ENCODE measurements at places on chromosomes 11 and 22.

- DNase-seq: no peak
These were observed 275.4 kb upstream of the MPPED2 start for GRCh38 chr11:30861531-30861930.

DNA sequence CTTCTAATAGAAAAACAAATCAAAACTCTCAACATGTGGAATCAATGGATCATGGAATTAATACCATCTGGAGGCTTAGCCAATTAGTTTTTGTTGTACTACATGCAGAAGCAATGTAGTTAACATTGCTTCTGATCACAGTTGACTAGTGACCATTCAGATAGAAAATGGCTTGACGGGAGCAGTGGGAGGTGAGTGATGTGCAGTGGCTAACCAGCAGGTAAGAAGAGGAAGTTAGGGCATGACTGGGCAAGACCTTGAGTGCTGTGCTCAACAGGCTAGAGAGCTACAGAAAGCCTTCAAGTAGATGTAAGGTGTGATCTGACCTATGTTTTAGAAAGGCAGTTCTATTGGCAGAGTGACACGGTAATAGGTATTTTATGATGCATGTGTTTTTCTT is 60.7 kb upstream of the ALKBH3 start:
- no peak for DNase-seq

DNA sequence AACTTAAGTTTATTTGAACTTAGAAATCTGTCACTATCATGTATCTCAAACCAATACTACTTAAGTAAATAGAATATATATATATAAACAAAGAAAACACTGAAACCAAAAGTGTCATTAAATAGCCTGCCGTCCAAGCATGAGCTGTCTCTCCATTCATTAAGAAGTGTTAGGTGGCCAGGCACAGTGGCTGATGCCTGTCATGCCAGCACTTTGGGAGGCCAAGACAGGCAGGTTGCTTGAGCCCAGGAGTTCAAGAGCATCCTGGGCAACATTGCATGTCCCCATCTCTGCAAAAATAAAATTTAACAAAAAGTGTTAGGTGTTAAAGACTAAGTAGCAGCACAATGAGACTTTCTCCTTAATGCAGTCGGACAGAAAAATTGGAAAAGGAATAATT is 14.0 kb downstream of the CD6 start:
- no peak for DNase-seq

DNA sequence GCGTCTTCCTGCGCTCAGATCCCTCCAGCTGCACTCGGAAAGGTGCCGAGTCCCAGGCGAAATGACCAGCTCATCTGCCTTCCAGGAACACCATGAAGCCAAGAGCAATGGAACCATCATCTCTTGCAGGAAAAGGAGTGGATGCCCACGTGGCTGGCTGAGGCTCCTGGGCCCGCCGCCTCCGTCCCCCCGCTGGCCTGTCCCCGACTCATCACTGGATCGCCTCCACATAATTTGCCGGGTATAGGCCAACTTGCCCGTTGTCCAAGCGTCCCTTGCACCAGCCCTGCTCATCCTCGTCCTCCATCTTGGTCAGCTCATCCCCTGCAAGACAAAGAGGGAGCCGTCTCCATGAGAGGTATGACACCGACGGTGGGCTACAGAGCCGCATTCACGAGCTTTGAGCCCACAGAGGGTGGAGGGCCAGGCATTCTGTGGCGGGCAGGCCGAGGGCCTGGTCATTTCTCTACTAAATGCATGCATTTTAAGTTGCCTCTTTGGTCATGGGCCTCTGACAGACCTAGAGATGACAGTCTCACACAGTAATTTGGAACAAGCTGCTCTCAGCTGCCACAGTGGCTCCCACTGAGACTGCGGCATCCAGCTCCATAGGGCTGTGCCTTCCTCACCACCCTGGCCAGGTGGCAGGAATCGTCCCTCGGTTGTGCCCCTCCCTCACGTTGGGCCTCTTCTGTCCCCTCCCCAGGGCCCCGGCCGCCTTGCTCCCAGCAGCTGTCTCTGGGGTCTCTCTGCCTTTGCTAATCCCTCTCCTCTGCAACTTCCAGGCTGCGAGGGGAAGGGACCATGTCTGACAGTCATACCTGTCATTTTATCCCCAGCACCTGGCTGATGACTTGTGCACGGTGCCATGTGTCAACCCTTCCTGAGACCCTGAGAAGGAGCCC is 14.3 kb upstream of the ARFGAP3 start:
- no peak for DNase-seq

- DNase-seq: no peak
These were observed 21.4 kb downstream of the CD44 start for GRCh38 chr11:35160246-35160824.

DNA sequence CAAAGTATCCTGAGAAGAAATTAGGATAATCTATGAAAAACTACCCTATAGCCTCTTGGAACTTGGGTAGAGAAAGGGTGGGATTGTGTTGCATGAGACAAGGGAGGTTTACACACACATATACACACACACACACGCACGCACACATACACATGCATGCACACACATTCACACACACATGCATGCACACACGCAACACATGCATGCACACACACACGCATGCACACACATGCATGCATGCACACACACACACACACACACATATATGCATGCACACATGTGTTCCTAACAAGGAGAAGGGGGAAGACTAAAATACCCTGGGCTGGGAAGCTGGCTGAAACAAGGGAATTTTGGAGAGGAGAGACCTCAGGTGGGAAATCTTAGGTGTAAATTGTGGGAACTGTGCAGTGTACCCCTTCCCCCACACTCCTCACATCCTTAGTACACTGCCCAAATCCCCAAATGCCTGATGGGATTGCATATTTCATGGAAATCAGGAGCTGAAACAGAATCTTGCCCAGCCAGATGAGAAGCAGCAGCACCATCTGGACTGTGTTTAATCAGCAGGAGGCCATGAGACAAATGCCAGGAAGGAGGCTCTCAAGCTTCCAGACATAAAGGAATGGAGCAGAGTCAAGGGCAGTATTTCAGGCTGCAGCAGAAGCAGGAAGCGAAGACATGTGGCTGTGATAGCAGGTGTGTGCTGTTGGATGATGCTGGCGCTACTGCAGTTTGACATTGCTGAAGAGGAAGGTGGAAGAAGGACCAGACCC is 14.6 kb upstream of the POLD3 start:
- DNase-seq: peak; percentile 36

DNA sequence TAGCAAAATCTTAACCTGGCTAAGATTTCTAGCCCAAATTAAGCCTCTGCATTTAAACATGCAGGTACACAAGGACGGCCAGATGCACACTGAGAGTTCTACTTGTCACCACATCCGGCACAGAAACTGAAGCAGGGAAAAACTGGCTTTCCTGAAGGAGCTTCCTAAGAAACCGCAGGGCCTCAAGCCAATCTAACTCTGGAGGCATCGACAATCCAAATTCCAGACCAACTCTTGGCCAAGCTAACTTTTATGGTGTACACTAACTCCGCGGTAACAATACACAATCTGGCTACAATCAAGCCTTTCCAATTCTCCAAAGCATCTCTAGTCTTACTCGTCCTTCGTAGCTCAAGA is 1.2 kb downstream of the MSANTD2 start:
- DNase-seq: no peak

GRCh38 chr11:34356576-34356912 is 1.3 kb downstream of the ABTB2 start:
- DNase-seq: no peak

GRCh38 chr11:63779039-63779438 is 10.5 kb upstream of the ZFTA start:
- DNase-seq: no peak

GRCh38 chr11:41414771-41415440 is 44.5 kb downstream of the LRRC4C start:
- DNase-seq: no peak

DNA sequence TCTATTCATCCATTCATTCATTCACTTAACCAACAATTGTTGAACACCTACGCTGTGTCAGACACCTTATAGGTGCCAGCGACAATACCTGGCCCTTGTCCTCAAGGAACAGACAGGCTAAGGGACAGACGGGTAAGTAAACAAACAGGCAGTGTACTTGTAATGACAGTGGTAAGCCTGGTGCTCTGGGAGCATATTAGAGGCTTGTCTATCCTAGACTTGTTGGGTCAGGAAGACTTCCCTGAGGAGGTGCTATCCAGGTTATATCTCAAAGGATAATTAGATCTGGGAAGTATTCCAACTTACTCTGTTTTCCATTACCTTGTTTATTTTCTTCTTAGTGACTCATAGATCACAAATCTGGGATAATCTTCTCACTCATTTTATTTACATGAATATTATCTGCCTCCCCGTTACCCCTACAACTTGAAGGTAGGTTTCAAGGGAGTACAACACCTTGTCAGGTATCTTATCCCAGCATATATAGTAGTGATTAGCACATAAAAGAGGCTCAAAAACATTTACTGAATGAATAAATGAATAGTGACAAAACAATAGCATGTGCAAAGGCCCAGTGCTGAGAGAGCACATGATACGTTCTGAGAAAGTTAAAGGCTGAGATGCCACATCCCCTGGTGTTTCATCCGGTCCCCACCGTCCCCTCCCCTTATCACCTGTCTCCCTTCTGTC is 75.3 kb upstream of the NCAM1 start:
- DNase-seq: no peak

GRCh38 chr11:2860636-2861035 is 24.9 kb downstream of the CDKN1C start:
- no peak for DNase-seq

DNA sequence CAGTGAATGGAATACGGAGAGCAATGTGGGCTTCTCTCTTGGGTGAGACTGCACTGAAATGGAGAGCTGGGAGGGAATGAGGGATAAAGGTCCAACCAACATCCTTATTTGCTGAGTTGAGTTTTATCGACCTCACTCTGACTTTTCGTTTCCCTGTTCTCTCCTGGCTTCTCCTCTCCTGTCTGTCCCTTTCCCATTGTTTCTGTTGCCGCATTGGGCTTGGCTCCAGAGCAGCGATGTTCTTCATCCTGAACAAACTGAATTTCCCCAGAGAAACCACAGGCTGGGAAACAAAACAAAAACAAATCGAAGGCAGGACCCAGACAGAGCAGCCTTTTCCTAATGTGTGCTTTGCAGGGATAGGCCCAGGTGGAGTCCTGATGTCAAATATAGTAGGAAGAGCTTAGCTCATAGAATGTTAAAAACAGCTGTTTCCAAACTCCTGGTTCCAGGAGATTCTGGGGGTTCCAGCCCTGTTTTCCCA is 30.0 kb downstream of the MOV10L1 start:
- DNase-seq: no peak

DNA sequence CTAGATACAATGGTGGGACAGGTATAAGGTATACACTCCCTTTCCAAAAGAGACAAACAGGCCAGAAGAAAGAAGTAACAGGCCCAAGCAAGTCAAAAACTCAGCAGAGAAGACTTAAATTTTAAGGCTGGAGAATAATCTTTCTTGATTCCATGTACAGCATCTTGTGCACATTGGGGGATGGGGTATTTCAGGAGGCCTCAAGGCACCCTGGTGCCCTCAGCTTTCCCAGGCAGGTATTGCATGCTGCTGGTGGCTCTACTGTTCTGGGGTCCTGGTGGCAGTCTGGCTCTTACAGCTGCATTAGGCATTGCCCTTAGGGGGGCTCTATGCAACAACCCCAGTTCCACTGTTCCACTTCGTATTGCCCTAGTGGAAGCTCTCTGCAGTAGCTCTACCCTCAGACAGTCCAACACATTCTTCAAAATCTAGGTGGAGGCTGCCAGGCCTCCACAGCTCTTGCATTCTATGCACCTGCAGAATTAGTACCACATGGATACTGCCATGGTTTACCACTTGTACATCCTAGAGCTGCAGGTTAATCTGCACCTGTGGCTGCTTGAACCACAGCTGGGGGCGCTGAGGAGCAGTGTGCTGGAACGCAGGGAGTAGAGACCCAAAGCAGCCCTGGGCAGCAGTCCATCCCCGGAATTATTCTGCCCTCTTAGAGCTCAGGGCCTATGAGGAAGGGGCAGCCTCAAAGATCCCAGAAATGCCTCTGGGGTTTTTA is 4.2 kb upstream of the CTSC start:
- no peak for DNase-seq

- peak; percentile 22 for DNase-seq
These were observed 230.7 kb downstream of the FAT3 start for GRCh38 chr11:92455210-92455790.
